ENCODE measurements at places on chromosomes 1 and 21.
A peak's percentile ranks its signal among the peaks of the same experiment; 100 is the strongest.

DNA sequence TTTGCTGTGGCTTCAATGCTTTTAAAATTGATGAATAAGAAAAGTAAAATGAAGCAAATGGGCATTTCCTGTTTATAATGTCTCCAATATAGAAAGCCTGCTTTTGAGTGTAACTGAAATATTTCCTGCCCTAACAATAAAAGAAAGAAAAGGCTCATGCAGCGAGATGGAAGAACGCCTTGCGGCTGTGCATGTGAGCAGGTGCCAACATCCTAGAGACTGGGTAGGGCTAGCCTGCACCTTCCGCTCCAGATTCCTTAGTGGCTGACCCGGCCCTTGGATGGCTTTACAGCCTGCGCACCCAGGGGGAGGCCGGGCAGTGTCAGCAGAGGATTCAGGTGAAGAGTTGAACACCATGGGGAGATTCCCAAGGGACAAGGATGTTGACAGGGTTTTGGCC, 21.8 kb downstream of the CNIH3 start:
- DNase-seq: no peak

GRCh38 chr1:160307118-160307791, 22.3 kb upstream of the PEX19 start:
- DNase-seq: peak; percentile 46

- DNase-seq: no peak
Observed at GRCh38 chr21:9735421-9735961, 785.9 kb upstream of the TPTE start.

- no peak for DNase-seq
Observed at GRCh38 chr1:110003747-110004428, 19.3 kb downstream of the AHCYL1 start.

GRCh38 chr1:234437423-234438171, 41.4 kb downstream of the TARBP1 start:
- DNase-seq: no peak

- no peak for DNase-seq
Observed at GRCh38 chr1:248923352-248924338, 17.6 kb downstream of the PGBD2 start.

DNA sequence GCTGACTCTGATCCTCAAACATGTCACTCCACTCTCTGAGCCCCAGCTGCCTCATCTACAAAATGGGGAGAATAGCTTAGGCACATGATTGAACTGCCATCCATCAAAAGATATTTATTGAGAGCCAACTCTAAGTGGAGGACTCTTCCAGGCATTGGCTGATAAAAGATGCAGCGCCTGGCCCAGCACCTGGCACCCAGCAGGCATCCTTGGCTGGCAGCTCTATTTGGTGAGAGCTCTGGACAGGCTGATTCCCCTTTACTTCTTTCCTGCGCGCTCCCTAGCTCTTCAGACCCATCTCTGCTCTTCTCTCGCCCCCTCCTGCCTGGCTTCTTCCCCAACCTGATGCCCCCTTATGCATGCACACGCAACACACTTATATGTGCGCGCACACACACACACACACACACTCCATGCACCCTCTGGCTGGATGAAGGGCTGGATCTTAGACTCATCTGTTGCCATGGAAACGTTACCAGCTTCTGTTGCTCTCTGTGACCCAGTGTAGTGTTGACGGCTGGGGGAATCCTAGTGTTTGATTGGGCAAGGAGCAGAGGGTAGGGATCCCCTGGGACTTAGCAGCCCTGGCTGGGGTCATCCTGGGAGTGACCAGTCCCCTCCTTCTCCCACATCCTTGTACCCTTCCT, 49.3 kb downstream of the VWA5B1 start:
- DNase-seq: no peak

DNA sequence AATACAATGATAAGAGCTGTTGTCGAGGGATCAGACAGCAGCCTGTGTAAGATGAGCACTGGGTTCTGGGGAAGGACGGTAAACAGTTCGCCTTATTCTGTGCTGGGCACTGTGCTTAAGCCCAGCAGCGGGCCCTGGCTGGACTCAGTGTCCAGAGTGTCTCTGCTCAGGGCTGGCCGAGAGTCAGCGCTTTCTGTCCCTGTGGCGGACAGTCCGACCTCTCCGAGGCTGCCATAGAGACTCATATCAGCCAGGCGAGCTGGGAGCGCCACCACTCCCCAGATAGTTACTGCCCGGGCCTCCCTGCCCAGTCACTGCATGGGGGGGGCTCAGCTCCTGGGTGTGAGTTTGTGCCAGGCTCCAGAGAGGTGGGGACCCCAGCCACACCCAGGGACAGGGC, 14.7 kb upstream of the NPHP4 start:
- DNase-seq: no peak

GRCh38 chr1:7333620-7334019, 437.5 kb upstream of the VAMP3 start:
- DNase-seq: no peak

All from germinal center (tissue), 1 donor.